ENCODE measurements at places on chromosomes 5 and 9.

GRCh38 chr5:77197840-77198554 is 12.5 kb upstream of the PDE8B start:
- no peak for DNase-seq

- peak; percentile 51 for DNase-seq
Observed at GRCh38 chr9:15306068-15306756, 804 bp downstream of the TTC39B start.

GRCh38 chr5:146399481-146399880 is 47.7 kb upstream of the TCERG1 start:
- no peak for DNase-seq

DNA sequence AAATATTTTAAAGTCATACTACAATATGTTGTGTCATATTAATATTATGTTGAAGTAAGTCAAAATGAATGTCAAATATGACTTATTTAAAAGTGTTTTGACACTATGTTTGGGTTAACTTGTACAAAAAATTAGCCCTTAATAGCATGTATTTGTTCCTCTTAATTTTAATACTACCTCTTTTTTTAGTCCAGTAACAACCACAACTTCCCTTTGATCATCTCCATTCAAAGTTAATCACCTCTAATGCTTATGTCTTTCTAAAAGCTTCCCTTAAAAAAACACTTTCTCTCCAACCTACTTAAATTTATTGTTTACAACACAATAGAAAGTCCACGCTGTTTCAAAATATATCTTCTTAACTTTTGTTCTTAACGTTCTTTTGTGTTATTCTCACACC is 9.6 kb downstream of the SLCO4C1 start:
- DNase-seq, result no peak

GRCh38 chr5:21646469-21646868 is 1206.7 kb downstream of the CDH12 start:
- DNase-seq, result no peak

All from progenitor cell of endocrine pancreas (in vitro differentiated cells).